Stomach (tissue), 19 donors: ENCODE measurements at places on chromosomes 1 and 21. TPM values are rescaled to one million over a fixed set of nuclear protein-coding genes. Genes with fewer than 3 reads are reported as not detected.

ELAVL4 gene
- 4.8 TPM for total RNA-seq

EPHA10 gene
- total RNA-seq: not detected

GRCh38 chr1:228986093-228986904 is 251.0 kb downstream of the RHOU start:
- peak; percentile 72 for DNase-seq

GRCh38 chr1:46437723-46438122 is 43.6 kb downstream of the FAAH start:
- DNase-seq: no peak

- no peak for DNase-seq
Measured at GRCh38 chr1:213020016-213020415, 4.3 kb upstream of the ANGEL2 start.

PTGS2 gene
- 14.9 TPM for total RNA-seq

DNA sequence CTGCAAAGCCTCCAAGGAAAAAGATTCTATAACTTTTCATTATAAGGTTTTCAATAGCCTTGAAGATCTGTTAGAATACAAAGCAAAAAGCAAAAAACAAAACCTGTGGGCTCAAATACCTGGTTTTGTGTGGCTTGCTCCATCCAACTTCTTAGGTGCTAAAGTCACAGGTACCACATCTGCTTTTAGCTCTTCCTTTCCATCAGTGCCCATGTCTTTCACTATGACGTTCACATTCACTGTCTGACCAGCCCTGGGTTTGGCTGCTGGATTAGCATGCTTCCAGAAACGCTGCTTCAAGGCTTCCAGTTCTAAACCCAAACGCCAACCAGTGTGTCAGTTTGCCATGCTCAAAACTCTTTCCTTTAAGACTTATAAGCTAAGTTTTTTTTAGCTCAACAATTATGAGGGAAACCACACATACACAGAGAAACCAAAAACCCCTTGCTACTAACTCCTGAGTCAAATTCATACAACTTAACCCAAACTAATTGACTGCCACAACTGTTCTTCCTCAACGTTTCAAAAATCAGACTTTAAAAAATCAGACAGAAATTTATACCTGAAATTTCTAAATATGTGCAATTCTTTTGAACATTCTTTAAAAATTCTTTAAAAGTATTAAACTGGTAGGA is 16.0 kb downstream of the CLSPN start:
- DNase-seq: no peak

GRCh38 chr1:233343262-233343661 is 15.7 kb downstream of the MAP3K21 start:
- DNase-seq: peak; percentile 38

GRCh38 chr1:15408890-15409387 is 749 bp upstream of the EFHD2 start:
- no peak for DNase-seq

SERTAD4 gene
- total RNA-seq: 0.29 TPM

- DNase-seq: no peak
Measured at GRCh38 chr1:244019982-244020485, 31.0 kb upstream of the ZBTB18 start.

ADAMTS1 gene
- 54.3 TPM for total RNA-seq

DNA sequence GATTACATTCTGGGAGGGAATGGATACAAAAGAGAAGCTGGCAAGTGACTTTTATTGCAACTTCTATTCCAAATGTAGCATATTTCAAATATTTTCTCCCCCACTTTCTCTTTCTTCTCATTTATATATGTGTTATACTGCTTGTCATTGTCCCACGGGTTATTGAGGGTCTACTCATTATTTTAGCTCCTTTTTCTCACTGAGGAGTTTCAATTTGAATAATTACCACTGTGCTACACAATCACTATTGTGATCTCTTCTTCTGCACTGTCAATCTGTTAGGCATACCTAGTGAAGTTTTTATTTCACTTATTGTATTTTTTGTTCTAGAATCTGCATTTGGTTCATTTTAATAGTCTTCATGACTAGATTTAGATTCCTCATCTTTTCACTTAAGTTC is 339.7 kb downstream of the PTPRC start:
- no peak for DNase-seq

DNA sequence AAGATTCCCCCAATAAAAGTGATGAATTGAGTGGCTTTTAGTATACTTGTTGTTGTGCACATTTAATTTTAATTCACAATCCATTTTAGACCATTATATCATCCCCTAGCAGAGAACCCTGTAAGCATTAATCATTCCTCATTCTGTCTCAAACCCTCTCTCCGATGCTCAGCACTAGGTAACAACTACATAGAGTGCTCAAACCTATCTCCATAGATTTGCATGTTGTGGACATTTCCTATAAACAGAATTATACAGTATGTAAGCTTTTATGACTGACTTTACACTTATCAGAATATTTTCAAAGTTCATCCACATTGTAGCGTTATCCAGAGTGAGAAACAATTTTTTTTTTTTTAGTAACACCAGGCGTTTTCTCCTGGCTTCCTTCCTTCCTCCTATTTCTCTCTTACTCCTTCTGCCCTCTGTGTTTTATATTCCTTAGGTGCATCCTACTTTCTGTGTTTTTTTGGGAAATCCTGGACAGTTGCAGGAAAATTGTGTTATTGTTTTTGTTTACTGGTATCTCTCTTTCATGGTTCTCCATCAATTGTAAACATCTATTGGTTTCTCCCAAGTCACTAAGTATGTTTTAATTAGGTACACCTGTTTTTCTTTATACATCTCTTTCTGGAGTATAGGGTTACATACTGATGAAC is 1528.0 kb upstream of the TPTE start:
- DNase-seq: no peak

DNA sequence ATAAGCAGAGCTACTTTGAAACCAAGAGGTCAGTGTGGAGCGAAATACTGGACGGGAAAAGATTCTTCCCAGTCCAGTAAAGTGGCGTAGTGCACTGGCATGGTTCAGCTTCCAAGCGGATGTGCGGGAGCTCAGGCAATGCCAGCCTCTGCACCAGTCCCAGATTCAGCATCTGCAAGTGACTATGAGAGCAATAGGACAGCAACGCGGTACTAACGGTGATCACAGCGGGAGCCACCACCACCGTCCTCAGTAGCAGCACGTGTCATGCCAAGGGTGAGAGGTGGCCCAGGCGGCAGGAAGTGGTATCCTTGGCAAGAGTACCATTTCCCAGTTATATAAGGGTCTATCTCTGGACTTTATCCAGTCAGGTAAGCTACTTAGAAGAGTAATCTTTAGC is 17.8 kb downstream of the PLD5 start:
- DNase-seq: no peak

OR10Z1 gene
- total RNA-seq: not detected

DNA sequence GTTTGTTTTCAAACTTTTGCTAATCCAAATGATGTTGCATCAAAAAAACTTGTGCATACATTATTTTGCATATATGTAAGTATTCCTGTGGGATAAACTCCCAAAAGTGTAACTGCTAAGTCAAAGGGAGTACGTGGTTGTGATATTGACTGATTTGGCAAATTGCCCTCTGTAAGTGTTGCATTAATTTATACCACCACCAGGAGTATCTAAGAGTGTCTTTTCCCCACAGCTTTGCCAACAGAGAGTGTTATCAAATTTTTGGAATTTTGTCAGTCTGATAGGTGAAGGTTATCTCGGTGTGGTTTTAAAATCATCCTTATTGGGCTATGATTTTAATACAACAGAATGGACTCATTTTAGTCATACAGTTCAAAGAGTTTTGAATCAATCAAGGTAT is 30.1 kb upstream of the PARP1 start:
- no peak for DNase-seq

DNA sequence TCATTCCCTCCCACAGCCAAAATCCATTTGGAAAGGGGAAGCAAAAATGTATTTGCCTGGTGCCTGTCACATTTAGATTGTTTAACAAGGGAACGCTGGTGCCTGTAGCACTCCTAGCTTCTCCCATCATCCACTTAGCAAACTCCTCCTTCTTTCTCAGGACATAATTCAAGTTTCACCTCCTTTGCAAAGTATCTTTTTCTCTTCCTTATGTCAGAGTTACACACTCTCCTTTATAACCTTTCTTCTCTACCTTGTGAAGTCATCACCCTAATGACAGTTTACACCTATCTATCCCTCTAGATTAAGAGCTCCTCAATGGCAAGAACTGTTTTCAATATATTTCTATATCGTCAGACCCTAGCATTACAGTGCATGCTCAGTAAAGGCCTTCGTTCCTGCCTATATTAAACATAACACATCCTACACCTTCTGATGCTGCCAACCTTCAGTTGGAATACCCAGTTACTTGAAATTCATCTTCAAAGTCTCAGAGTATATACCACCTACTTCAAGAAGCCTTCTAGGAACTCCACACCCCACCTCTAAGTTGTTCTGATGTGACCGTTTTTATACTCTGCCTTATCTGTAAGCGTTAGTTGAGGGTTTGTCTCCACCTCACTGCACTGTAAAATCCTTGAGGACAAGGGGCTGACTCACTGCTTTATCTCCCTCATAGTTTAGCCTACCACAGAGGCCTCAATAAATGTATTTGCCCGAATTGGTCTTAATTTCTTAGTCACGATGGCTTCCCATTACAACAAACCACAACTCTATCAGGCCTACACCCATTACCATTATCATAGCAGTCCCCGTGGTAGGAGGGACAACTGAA is 1.0 kb upstream of the EPS15 start:
- no peak for DNase-seq

SLC27A3 gene
- 14.9 TPM for total RNA-seq

GRCh38 chr21:39911286-39912199 is 44.3 kb downstream of the PCP4 start:
- DNase-seq: no peak

THEM5 gene
- total RNA-seq: not detected

- no peak for DNase-seq
Measured at GRCh38 chr1:214688891-214689290, 85.9 kb downstream of the CENPF start.

KPRP gene
- total RNA-seq: not detected

- no peak for DNase-seq
Measured at GRCh38 chr1:104526158-104526795, 776.6 kb downstream of the AMY1C start.
